ENCODE measurements at places on chromosomes 5 and 9.

- no peak for DNase-seq
Observed at GRCh38 chr5:138369261-138369660, 16.8 kb downstream of the KDM3B start.

GRCh38 chr5:127878174-127878750, 175.1 kb downstream of the CCDC192 start:
- DNase-seq = peak; percentile 23

DNA sequence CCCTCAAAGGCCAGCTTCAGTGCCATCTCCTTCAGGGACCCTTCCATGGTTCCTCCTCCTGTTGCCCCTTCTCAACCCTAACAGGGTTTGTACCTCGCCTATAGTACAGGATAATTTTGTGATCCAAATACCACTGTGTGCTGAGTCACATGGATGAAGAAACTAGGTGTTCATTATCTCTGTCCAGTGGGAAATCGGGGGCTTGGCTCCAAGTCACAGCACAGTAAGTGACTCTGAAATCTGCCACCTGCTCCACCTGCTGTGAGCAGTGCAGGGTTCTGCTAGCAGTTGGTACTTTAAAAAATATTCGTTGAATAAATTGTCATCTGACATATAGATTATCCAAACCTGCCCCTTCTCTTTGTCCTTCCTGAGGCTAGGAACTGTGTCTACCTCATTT, 123.2 kb upstream of the OTULINL start:
- no peak for DNase-seq

DNA sequence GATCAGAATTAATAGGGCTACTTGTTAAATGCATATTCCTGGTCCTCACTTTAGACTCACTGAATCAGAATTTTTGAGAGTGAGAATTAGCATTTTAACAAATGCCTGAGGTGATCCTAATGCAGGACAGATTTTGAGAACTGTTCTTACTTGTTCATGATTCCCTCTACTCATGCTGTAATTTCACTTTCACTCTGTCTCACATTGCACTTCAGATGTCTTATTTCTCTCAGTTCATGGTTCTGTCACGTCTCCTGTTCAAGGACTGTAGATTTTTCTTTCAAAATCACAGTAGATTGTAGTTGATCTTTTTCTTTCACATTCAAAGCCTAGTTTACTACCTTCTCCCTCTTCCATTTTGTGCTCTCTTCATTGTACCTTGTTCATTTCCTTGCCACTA, 54.3 kb downstream of the ADGRV1 start:
- peak; percentile 3 for DNase-seq

- no peak for DNase-seq
Observed at GRCh38 chr9:130766927-130767307, 68.1 kb upstream of the ABL1 start.

DNA sequence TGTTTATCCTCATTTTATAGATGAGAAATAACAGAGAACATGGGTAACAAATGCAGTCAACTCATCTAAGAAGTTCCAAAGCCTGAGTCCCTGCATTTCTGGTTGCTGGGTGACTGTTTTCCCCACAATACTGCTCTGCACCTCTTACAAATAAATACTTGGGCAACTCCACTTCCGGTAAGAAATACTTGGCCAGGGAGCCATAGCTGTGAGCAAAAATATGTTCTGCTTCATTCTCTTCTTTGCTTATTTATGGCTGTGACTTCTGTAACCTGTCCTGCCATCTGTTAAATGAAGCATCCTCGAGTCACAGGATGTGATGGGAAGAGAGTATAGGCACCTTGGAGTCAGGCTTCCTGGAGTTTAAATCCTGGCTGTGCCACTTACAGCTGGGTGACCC, 49.9 kb downstream of the GDNF start:
- no peak for DNase-seq

DNA sequence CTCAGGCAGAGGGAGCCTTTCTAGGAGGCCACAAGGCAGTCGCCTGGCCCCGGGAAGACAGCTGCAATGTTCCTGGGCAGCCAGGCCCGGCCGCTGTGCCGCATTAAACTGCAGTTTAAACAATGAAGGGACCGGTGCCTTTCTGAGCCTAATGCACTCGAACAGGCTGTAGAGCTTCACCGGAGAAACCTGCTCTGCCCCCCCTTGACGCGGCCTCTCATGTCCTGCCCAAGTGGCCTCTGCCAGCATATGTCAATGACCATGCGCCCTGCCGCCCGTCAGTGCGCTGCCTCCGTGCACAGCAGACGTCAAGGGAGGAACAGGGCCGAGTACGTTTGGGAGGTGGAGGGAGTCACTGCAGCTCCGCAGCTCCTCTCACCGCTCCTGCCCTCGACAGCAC, 38.4 kb upstream of the BARHL1 start:
- no peak for DNase-seq

GRCh38 chr5:56099346-56099745, 104.6 kb upstream of the IL6ST start:
- DNase-seq = no peak

DNA sequence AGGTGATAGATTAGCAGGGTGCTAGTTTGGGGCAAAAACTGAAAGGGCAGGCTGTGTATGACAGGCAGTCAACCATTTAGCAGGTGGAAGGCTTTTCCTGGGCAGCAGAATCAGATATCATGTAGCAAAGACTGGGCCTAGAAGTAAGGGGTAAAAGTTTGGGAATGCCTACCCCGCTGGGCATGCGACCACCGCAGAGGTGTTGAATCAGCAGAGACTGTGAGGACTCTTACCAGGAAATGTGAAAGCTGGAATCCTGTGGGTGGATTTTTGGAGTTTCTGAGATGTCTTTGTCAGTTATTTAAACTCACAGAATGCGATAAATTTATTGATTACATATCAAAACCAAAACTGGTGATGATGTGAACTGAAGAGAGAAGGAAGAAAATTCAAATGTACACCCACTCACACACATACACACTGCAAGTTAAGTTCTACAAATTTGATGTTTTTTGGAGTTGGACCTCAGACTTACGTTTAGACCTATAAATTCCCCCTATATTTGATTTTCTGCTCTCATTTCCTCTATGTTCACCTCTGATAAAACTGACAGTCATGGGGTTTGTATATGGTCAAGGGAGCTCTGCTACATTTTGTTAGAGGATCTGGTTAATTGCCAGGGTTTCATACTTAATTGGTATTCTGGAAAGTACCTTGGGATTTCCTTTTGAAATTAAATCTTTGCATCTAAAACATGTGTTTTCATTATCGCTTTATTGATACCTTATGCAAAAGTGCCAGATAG, 333.6 kb downstream of the CSNK1G3 start:
- DNase-seq = no peak

GRCh38 chr5:59724482-59725391, 168.8 kb downstream of the PDE4D start:
- peak; percentile 55 for DNase-seq

DNA sequence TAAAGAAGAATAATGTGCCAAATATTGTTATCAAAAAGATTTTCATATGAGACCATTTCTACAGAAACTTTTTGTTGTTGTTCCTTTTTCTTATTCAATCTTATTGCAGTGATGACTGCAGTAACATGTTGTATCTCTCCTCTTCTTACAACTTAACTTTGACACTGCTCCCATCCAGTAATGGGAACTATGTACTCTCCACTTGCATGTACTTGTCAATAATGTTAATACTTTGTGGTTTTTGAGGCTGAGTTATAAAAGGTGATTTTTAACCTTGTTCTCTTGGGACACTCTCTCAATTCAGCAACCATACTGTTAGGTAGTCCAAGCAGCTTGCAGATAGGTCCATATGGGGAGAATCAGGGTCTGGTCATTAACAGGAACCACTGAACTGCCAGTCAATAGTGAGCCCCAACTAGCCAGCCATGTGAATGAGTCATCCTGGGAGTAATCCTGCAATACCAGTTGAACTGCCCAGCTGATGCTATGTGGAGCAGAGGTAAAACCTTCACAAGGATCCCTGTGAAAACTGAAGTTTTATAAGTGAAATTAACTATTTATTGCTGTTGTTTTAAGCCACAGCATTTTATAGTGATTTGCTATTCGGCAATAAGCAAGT, 199.6 kb upstream of the DAB2 start:
- no peak for DNase-seq

- no peak for DNase-seq
Observed at GRCh38 chr9:134056483-134057306, 11.1 kb downstream of the BRD3 start.

- DNase-seq = peak; percentile 4
Observed at GRCh38 chr9:6955251-6955921, 197.6 kb downstream of the KDM4C start.

DNA sequence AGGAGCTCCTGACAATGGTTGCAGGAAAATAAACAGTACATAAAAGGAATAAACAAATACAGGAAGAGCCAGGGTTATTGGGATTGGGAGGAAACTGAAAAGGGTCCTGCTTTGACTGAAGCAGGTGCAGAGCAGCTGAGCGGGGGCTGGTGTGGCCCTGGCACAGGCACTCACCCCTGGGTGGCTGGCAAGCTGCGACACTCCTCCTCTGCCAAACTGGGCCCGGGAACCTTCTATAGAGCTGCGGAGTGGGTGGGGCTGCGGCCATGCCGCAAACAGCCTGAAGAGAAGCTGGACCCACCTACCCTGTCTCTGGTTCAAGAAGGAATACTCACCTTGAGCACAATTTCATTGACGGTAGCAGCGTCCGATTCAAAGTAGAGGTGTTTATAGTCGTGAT, 182.5 kb downstream of the GAPVD1 start:
- no peak for DNase-seq

DNA sequence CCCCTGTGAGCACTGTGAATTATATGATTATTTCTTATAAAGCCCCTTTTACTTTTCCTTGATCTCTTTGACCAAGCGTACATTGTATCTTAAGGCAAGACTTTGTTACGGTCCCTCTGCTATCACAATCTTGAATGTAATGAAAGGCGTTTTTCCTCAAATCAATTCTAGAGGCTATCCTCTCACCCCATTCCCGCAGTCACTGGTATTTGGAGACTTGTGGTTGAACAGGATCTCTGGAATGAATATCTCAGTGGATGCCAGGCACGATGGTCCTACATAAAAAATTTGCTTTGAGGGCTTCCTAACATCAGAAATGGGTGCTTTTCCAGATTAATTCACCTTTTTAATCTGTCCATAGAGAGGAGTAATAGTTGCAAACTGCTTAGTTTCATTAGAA, 151.4 kb upstream of the PAPPA start:
- no peak for DNase-seq

DNA sequence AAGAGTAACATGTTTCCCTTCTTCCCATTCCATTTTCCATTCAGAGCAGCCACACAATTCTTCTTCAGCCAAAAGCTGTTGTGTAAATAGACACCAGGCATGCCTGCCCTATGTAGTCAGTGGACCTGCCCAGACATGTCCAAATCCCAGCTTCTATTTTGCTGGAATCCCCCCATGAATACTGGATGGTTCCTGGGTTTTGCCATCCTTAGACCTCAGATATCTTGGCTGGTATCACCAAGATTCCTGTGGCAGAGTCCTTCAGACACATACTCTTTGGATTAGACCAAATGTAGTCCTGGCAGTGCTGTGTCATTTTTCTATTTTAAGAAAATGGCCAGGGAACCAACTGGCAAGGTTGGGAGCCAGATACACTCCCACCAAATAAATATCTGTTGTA, 10.3 kb downstream of the FST start:
- DNase-seq = no peak

DNA sequence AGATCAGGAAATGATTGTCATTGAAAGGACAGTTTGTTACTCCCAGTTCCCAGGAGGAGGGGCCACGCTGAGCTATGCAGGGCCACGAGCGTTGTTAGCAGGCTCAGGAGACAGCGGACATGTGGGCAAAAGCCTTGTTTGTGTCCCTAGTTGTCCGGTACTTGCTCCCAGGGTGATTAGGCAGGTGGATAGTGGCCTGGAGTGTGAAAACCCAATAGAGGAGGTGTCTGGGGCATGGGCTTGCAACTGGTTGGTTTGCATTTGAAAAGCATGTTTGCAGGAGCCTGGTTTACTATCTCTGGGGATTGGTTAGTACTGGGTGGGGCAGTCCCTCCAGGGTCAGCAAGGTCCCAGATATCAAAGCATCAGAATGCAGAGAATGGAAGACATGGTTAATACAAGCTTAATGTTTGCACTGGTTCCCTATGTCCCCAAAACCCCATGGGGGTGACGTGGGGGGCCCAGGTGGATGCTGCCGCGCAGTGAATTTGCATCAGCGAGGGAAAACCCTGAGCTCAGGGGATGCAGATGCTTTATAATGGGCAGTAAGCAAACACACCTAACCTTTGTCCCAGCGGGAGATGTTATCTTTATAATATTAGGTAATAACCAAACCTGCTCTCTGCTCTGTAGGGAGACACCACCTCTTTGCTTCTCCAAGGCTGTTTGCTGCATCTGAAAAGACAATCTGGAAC, 39.7 kb downstream of the ROPN1L start:
- DNase-seq = no peak

- no peak for DNase-seq
Observed at GRCh38 chr5:84036842-84037241, 316.2 kb upstream of the HAPLN1 start.

DNA sequence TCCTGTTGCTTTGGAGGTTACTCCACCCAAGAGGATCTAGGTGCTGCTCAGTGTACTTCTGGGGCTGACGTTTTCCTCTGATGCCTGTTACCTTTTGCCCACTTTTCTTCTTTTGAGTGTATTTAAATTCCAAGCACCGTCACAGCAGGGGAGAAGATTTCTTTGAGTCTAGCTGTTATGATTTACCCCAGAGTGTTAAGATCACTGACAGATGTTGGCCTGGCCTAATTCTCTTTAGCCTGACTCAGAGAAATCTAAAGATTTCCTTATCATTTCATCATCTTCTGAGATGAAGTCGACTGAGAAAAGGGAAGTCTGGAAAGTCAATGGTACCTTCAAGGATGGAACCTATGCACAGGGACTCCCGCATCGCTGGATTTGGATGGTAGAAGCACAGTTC, 191.5 kb downstream of the FBXL7 start:
- no peak for DNase-seq

DNA sequence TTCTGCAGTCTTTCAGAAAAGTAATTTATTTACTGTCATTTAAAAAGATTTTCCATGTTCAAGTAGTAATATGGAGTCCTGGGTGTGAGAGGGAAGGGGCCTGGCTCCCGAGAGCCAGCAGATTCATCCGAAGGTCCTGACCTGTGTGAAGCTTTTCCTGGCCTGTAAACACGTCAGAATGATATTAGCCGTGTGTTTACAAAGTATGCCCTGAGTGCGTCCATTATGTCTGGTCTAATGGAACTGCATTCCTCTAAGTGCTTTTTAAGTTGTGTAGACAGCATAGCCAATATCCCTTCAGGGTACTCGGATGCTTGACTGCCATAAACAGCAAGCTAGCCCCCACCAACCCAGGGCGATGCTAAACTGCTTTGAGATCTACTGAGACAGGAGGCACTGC, 495.2 kb downstream of the AGTPBP1 start:
- no peak for DNase-seq

DNA sequence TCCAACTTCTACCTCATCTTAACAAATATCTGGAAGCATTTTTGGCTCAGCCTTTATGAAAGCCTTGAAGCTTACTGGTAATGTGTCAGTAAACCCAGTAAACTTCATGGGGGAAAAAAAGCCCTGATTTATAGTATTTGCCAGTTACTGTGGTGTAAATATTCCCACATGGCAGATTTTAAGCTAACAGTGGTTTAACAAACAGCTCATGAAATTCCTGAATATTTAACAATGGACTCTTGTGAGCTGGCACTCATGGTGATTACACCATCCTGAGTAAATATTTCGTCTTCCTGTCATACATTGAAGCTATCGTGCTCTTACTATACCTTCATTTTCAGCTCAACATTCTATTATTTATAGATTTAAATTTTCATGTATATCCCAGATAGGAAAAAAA, 57.0 kb upstream of the ACOT12 start:
- no peak for DNase-seq

GRCh38 chr9:94085062-94085639, 887 bp downstream of the PTPDC1 start:
- no peak for DNase-seq
